ENCODE measurements at places on chromosomes 13 and 19.

- no peak for DNase-seq
Measured at GRCh38 chr19:21158523-21159135, 16.8 kb downstream of the ZNF431 start.

DNA sequence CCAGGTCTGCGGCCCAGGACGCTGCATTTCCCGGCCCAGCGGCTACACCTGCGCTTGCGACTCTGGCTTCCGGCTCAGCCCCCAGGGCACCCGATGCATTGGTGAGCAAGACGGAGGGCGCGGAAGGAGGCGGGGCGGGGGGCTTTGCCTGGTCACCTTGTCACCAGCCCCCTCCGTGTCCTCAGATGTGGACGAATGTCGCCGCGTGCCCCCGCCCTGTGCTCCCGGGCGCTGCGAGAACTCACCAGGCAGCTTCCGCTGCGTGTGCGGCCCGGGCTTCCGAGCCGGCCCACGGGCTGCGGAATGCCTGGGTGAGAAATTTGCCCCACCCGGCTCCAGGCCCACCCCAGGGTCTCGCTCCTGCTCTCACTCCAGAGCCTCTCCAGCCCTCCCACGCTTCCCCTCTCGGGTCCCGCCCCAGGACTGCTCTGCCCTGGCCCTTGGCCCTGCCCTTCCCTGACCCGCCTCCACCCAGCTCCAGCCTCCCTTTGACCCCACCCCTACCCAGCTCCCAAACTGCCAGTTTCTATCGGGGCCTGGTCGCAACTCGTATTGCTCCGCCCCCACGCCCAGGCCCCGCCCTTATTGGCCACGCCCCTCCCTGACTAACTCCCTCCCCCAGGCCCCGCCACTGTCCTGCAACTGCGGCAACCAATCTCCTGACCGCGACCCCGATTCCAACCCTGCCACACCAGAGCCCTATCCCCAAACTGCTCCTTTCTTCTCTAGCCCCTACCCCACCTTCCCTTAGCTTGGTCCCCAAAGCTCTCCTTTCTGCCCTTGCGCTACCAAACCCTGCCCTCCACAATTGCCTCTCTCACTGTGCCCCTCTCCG lies 8.6 kb downstream of the LTBP4 start:
- DNase-seq = no peak

DNA sequence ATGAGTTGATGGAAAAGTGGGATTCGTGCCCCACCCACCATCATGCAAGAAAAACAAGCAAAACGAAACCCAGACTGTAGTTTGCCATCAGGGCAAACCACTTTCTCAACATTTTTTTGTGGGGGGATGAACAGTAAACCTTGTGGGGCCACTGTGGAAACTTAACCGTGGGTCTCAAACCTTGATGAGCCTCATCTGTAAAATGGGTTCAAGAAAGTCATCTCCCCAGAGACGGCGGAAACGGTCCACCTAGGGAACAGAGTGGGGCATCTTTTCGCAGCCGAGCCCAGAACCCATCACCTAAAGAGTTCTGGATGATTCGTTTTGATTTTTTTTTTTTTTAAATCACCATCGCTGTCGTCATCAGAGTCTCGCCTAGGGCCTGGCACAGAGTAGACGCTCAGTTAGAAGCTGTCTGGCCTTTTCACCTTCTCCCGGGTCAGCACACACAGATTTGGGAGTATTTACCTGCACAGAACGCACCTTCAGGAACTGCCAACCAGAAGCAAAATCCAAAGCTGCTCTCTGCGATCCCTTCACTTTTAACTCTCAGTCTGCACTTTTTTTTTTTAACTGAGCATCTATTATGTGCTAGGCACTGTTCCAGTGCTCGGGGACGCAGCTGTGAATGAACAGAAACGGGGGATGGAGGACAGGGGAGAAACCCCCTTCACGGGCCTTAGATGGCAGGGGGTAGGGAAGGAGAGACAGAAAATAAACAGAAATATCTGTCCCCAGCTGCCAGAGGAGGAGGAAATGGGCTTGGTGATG lies 69.8 kb downstream of the CELF5 start:
- DNase-seq = no peak

GRCh38 chr13:69040898-69041297 lies 1066.7 kb upstream of the ATXN8OS start:
- DNase-seq = no peak

- peak; percentile 19 for DNase-seq
Measured at GRCh38 chr19:57664269-57665127, 4.2 kb upstream of the ZSCAN4 start.

- peak; percentile 19 for DNase-seq
Measured at GRCh38 chr13:52411629-52412028, 5.7 kb upstream of the THSD1 start.

DNA sequence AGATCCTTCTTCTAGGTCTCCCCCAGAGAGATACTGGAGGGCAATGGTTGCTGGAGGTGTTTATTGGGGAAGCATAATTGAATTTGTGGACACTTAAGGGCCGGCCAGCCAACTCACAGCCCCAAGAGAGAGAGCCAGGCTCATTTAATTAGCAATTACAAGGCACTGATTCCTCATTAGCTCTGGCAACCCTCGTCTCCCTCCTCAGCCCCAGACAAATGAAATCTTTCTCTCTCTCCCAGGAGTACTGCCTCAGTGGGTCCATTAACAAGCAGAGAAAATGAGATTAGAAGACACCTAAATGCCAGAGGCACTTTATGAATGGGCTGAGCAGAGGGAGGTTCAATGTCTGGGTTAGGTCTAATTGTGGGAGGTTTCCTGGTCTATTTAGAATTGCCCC lies 19.0 kb upstream of the FEM1A start:
- no peak for DNase-seq

DNA sequence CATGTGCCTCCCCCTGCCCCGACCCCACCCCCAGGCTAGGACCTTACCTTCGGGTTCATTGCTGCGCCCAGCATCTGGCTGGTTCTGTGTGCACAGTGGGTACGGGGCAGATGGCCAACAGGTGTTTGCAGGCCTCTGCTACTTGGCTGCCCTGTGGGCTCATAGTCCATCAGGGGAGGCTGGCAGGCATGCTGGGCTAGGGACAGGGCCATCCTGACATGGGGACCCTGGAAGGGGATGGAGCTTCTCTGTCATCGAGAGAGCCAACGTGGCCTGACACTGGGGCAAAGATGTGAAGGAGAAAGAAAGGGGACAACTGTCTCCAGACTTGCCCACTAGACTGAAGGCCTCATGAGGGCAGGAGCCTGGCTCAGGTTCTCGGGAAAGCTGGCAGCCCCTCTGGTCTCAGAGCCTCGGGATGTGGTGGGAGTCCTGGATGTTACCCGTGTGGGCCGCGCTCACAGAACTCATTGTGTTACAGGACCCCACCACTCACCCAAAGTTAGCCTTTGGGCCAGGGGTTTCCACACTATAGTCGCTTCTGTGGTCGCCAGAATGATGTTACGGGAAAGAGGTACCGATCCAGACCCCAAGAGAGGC lies 4.7 kb downstream of the ZNF536 start:
- no peak for DNase-seq

GRCh38 chr13:36829753-36830152 lies 10.7 kb downstream of the RFXAP start:
- no peak for DNase-seq

GRCh38 chr13:78657699-78658629 lies 991 bp downstream of the OBI1 start:
- no peak for DNase-seq

- no peak for DNase-seq
Measured at GRCh38 chr13:26011996-26012821, 39.6 kb downstream of the SHISA2 start.

GRCh38 chr13:24443366-24443765 lies 69.2 kb downstream of the PARP4 start:
- no peak for DNase-seq

DNA sequence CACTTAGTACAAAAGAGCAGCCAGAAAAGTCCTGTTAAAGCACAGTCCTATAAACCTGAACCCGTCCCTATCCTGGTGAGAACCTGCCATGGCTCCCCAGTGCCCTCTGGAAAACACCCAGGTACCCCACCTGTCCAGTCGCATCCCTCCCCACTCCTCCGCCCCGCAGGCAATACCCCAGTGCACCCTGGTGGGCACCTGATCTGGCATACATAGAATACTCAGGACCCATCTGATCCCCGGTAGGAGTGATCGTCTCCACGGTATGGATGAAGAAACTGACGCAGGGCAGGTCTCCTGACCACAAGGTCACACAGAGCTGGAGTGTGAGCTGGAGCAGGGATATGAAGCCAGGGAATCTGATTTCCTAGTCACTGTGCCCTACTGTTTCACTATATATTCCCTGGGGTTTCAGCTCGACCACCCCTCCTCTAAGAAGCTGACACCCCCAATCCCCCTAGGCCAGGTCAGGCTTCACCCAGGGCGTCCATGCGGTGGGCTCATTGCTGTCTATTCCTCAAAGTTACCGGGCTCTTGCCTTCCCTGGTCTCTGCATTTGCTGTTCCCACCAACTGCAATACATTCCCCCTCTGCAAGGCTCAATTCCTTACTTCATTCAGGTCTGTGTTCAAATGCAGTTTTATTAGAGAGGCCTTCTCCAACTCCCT lies 12.6 kb downstream of the FBXO46 start:
- no peak for DNase-seq

DNA sequence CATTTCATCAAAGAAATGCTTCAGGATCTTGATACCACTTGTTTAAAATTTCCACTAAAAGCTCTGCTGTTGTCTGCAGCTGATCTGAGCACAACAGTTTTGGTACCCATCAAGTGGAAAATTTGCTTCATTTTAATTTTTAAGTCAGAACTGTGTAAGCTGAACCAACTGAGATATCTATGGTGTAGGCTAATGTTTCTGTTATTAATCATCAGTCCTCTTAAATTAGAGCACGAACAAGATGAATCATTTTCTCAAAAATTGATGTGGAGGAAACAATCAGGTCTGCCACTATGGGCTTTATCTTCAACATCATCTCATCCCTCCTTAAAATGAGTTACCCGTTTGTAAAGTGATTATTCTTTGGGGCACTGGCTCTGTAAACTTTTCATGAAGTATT lies 221.5 kb upstream of the NBEA start:
- DNase-seq = no peak

GRCh38 chr19:53655042-53655665 lies 23.4 kb downstream of the DPRX start:
- DNase-seq = no peak

DNA sequence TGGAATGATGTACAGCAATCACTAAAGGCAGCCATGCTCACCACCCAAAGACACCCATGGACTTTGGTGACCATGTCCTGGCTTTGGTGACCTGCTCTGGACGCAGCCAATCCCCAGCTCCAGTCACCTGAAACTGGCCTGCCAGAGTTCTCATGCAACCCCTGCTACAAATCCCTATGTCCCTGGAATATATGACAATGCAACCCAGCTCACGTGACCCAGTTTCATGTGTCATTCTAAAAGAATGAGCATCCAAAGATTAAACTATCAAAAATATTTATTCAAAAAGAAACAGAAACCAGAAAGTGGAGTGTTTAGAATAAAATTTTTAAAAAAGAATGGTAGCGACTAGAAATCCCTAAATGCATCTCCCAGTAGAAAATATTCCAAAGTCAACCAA lies 203.3 kb upstream of the IRS2 start:
- DNase-seq = no peak

GRCh38 chr13:81148822-81149221 lies 807.9 kb upstream of the SPRY2 start:
- DNase-seq = no peak

DNA sequence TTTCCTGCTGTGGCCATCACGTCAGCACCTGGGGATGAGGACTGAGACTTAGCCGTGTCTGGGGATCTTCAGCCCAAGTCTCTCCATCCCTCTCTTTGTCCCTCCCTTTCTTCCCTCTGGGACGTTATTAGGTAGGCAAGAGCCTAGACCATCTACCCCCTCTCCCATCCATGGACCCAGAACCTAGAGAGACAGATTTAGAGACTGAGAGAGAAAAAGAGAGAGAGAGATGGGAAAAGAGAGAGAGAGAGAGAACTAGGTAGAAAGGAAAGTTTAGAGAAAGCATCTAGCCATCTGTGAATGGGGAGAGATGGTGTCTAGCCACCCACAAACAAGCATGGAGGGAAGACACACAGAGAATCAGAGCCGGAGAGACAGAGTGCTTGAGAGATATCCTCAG lies 473 bp downstream of the KLK4 start:
- DNase-seq = no peak

- DNase-seq = no peak
Measured at GRCh38 chr13:39836038-39836437, 180.6 kb downstream of the COG6 start.

- peak; percentile 54 for DNase-seq
Measured at GRCh38 chr19:37933937-37934358, 26.9 kb downstream of the SIPA1L3 start.

- DNase-seq = no peak
Measured at GRCh38 chr19:45234089-45234869, 10.9 kb downstream of the EXOC3L2 start.

DNA sequence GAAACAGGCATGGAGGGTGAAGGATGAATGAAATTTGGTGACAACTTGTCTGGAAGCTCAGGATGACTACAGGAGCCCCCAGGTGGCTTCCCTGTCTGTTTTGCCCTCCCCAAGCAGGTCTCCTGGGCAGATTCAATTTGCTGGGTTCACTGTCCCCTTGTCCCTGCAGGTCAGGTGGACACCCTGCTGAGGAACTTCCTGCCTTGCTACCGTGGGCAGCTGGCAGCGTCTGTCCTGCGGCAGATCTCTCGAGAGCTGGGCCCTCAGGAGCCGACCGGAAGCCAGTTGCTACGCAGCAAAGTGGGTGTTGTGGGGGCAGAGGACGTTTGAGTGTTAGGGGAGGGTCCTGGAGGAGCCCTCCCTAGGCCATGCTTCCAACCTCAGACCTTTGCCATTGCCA lies 19.1 kb downstream of the PGLS start:
- no peak for DNase-seq

DNA sequence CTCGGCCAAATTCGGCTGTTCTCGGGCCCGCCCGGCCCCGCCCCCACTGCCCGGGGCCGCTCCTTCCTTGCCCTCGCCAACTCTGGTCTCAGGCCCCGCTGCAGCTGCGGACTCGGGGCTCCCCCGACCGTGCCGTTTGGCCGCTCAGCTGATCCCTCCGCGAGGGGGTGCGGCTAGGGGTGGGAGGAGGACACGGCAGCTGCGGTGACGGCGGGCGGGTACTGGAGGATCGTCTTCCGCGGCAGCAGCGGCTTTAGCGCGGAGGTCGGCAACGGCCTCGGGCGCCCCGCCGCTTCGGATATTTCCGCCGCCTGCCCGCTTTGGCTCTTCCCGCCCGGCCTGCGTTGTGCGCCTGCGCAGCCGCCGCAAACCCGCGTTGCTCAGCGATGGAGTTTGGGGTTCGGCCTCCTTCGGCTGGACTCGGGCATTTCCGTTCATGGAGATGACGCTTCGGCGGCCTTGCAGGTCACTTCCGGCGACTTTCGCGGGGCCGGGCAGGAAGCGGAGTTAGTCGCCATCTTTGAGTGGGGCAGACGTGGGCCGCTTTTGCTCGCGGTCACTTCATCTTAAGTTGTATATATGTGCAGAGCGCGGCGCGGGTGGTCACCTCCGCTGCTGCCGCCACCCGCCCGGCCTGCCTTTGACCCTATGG lies 338 bp upstream of the UBE2M start:
- peak; percentile 96 for DNase-seq

Data from fibroblast of skin of left biceps (primary cell).